Activated CD8-positive, alpha-beta memory T cell treated with anti-CD3 and anti-CD28 coated beads, Interleukin-2, amount 10 ng/mL, durations not matched to agents 7 days and 5 days (primary cell): ENCODE measurements at places on chromosomes 6 and 20. TPM values are rescaled to one million over a fixed set of nuclear protein-coding genes. Genes with fewer than 3 reads are reported as not detected.

- no peak overlapping the region for H3K27ac ChIP-seq
- no peak overlapping the region for H3K4me3 ChIP-seq
- H3K4me1 ChIP-seq = no peaks in the 10 kb centered on the region
- no peaks in the 10 kb centered on the region for H3K27me3 ChIP-seq
- no peak for DNase-seq
- H3K36me3 ChIP-seq = no peaks in the 10 kb centered on the region
Observed at GRCh38 chr6:113331021-113331420, 526.1 kb upstream of the MARCKS start.

Gene RAET1E
- not detected for total RNA-seq

Gene SLPI
- not detected for total RNA-seq

DNA sequence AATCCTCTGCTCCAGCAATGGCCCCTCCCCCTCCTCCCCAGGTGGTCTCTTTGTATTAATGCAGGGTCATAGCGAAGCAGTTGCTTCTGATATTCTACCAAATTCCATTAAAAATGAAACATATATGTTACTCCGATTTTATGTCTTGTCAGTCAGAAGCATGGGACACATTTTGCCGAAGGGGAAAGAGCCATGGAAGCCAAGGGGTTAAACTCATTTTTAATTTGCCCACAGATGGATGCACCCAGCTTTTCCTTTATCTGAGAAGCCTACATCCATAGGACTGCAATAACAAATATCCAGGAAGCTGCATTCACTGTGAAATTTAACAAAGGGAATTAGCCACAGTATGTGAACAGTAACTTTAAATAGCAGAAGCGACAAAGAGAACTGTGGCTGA lies 688.2 kb downstream of the QKI start:
- H3K4me1 ChIP-seq = no peaks in the 10 kb centered on the region
- H3K36me3 ChIP-seq = no peaks in the 10 kb centered on the region
- no peak for DNase-seq

Gene EMILIN3
- not detected for total RNA-seq

DNA sequence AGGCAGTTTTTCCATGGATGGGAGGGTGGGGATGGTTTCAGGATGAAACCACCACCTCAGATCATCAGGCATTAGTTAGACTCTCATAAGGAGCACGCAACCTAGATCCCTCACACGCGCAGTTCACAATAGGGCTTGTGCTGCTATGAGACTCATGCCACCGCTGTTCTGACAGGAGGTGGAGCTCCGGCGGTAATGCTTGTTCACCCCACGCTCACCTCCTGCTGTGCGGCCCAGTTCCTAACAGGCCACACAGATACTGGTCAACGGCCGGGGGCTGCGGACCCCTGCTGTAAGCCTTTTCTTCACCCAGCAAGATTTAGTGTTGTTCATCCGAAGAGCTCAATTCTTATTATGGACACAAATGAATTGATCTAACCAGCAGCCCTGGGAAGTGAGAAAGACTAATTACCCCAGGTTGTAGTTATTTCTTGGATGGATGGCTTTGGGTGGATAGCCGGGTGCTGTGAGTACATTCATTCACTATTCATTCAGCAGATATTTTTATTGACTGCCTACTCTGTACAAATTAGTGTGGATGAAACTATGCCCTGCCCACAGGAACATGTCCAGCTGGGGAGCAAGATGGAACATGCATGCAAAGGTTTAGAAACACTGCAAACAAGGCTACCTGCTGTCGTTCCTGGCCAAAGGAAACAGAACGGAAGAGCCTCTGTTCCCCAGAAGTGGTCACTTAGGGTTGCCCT lies 57.2 kb downstream of the RIOK1 start:
- no peak overlapping the region for H3K27ac ChIP-seq
- no peaks in the 10 kb centered on the region for H3K4me1 ChIP-seq
- H3K27me3 ChIP-seq = peaks cover 11% of the 10 kb centered on the region

Gene ALDH8A1
- 2.5 TPM for total RNA-seq

Gene BANF2
- not detected for total RNA-seq

Gene MAK
- total RNA-seq = 0.82 TPM

Gene SLC22A1
- total RNA-seq = 0.82 TPM

DNA sequence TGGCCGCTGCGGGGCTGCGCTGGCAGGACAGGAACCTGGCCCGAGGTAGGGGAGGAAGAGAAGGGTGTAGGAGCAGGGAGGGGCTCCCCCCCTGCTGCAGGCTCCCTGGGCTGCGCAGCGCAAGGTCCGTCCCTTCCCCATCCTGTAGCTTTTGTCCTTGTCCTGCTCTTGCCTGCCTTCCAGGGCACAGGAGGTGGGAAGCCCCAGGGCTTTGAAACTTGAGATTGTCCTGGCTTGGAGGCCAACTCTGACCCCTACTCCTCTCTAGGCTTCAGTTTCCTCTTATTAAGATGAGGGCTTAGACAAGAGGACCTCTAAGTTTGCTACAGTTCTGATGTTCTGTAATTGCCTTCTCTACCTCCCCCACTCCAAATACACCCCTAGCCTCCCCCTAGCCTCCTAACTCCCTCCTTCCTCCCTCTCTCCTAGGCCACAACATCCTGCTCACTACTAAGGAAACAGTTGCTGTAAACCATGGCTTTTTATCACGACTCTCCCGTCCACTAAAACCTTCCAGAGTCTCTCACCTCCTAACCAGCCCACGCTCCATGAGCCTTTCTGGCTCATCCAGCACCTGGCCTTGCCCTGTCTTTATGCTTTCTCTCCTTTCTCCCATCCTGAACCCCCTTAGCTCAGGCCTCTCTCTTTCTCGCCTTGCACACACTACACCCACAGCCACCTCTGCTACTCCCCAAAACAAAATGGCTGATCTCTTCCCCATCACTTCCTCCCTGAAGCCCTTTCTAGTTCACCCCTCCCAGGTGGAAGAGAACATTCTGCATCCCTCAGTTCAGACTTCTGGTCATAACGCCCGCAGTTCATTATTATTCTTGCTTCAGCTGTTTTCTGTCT lies 10.2 kb downstream of the UNC5CL start:
- peak overlapping the region; percentile 78 for H3K27ac ChIP-seq
- peak overlapping the region; percentile 75 for H3K4me3 ChIP-seq
- no peaks in the 10 kb centered on the region for H3K36me3 ChIP-seq
- no peaks in the 10 kb centered on the region for H3K27me3 ChIP-seq
- no peak for DNase-seq

Gene PRPF6
- total RNA-seq = 80.6 TPM

Gene WFDC5
- not detected for total RNA-seq

DNA sequence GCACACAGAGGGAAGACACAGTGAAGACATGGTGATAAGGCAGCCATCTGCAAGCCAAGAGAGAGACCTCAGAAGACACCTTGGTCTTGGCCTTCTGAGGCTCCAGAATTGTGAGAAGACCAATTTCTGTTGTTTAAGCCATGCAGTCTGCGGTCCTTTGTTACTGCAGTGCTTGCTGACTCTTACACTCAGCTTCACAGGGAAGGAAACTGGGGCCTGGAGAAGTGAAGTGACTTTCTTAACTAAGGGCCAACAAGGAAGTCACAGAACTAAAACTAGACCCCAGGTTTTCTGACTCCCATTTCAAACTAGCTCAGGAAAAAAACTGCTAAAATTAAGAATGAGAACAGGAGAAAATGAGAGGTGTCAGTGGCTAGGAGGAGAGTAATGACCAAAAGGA lies 74.3 kb downstream of the TNFRSF21 start:
- H3K27ac ChIP-seq = no peak overlapping the region
- H3K4me3 ChIP-seq = no peak overlapping the region
- no peaks in the 10 kb centered on the region for H3K4me1 ChIP-seq
- no peaks in the 10 kb centered on the region for H3K27me3 ChIP-seq

GRCh38 chr6:158121335-158121734 lies 46.7 kb downstream of the SERAC1 start:
- H3K27ac ChIP-seq = no peak overlapping the region
- H3K27me3 ChIP-seq = no peaks in the 10 kb centered on the region
- H3K4me3 ChIP-seq = no peak overlapping the region
- DNase-seq = no peak

- no peaks in the 10 kb centered on the region for H3K27me3 ChIP-seq
- no peaks in the 10 kb centered on the region for H3K36me3 ChIP-seq
- H3K27ac ChIP-seq = no peak overlapping the region
- H3K4me1 ChIP-seq = no peaks in the 10 kb centered on the region
Observed at GRCh38 chr6:64040113-64040512, 404.5 kb downstream of the PHF3 start.

GRCh38 chr6:33801611-33802010 lies 2.2 kb downstream of the MLN start:
- H3K36me3 ChIP-seq = no peaks in the 10 kb centered on the region
- peaks cover 3% of the 10 kb centered on the region for H3K4me1 ChIP-seq
- H3K4me3 ChIP-seq = no peak overlapping the region
- peaks cover 32% of the 10 kb centered on the region for H3K27me3 ChIP-seq
- DNase-seq = no peak

DNA sequence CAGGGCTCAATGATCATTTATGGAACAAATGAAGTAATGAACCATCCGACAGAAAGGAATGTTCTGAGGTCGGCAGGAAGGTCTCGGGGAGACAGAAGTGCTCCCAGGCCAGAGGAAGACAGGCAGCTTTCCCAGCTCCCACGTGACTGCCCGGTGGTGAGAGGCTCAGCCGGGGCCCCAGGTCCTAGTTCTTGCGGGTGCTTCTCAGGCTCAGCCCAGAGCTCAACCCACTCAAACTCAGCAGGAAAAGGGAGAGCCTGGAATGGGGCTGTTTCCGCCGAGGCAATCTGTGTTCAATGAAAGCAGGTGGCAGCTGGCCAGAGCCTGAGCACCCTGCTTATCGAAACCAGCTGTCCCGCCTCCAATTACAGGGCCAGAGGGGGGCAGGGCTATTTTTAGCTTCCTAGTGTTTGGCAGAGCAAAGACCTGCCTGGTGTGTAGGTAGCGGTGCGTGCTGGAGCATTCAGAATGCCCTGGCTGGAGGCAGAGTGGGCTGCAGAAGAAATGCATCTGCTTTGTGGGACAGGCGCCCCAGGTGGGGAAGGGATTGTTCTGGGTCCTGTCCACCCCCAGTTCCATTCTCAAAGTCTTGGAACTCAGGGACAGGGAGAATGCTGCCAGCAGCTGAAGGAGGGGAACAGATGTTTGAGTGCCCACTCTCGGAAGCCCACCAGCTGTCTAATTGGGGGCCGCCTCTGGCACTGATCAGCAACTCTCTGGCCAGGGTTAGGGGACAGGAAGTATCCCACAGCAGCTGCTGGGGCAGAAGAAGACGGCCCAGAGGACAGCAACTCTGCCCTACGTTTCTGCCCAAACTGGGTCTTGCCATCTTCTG lies 145.1 kb downstream of the PREX1 start:
- H3K36me3 ChIP-seq = peaks cover 35% of the 10 kb centered on the region
- no peak overlapping the region for H3K4me3 ChIP-seq
- DNase-seq = no peak
- no peak overlapping the region for H3K27ac ChIP-seq

Gene CRISP2
- total RNA-seq = not detected

Gene RNF182
- not detected for total RNA-seq

- H3K27ac ChIP-seq = no peak overlapping the region
- H3K4me3 ChIP-seq = no peak overlapping the region
- DNase-seq = no peak
- H3K36me3 ChIP-seq = no peaks in the 10 kb centered on the region
Observed at GRCh38 chr20:60447703-60448102, 489.5 kb downstream of the CDH26 start.

- no peak for DNase-seq
- no peaks in the 10 kb centered on the region for H3K27me3 ChIP-seq
- no peak overlapping the region for H3K27ac ChIP-seq
Observed at GRCh38 chr6:37640786-37641395, 56.8 kb downstream of the MDGA1 start.

DNA sequence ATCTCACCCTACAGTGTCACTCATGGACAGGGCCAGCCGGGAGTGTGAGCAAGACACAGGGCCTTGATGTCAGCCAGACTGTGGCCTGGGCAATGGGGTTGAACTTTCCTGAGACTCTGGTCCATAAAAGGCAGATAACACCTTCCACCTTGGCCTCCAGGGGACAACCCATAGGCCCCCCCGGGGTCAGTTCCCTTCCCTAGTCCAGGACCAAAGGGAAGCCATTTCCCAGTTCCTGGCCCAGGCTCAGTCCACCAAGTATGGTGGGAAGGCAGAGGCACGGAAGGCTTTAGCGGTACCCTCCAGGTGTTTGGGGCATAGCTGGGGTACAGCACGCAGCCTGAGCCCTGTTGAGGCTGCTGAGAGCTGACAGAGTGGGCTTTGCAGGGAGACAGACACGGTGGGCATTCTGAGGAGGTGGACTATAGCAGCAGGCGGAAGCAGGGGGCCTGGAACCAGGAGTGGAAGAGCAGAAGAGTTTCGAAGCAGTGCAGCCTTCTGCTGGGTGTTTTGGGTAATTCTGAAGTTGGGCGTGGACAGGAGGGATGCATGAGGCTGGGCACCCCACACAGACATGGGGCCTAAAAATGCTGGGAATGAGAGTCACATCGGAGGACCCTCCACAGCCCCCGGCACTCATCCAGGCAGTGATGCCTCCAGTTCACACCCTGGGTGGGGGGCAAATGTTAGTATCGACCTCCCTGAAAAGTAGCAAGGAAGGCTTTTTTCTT lies 43.9 kb upstream of the CD93 start:
- H3K4me1 ChIP-seq = peaks cover 3% of the 10 kb centered on the region
- no peak overlapping the region for H3K4me3 ChIP-seq
- H3K36me3 ChIP-seq = no peaks in the 10 kb centered on the region
- H3K27me3 ChIP-seq = no peaks in the 10 kb centered on the region
- H3K27ac ChIP-seq = no peak overlapping the region
- DNase-seq = no peak
